ENCODE measurements at places on chromosomes 16 and 17.
A peak's percentile ranks its signal among the peaks of the same experiment; 100 is the strongest.

GRCh38 chr17:10041287-10041612 is 136.2 kb upstream of the RCVRN start:
- no peak for DNase-seq

DNA sequence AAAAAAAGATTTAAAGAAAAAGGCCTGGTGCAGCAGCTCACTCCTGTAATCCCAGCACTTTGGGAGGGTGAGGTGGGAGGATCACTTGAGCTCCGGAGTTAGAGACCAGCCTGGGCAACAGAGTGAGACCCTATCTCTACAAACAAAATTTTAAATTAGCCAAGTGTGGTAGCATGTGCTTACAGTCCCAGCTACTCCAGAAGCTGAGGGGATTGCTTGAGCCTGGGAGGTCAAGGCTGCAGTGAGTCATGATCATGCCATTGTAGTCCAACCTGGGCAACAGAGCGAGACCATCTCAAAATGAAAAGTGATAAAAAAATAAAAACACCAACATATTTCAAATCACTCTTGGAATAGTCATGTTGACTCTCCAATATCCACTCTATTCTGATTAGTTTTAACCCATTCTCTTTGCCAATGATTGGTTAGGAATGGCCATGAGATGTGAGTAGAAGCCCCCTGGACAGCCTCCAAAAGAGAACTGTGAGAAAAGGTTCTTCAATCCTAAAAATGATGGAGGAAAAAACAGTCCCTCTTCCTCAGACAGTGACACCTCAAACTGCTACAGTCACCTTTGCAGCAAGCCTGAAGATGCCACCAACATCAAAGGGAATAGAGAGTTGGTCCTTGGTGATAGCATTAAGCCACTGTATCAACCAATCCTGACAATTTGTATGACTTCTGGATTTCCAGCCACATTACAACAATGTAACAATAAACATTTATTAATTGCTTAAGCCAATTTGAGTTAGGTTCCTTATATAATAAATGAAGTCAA is 2.9 kb upstream of the KANSL1 start:
- no peak for DNase-seq

- DNase-seq = peak; percentile 31
Measured at GRCh38 chr17:28570716-28571360, 486 bp downstream of the PIGS start.

GRCh38 chr17:70869402-70870085 is 700.2 kb downstream of the KCNJ2 start:
- no peak for DNase-seq

DNA sequence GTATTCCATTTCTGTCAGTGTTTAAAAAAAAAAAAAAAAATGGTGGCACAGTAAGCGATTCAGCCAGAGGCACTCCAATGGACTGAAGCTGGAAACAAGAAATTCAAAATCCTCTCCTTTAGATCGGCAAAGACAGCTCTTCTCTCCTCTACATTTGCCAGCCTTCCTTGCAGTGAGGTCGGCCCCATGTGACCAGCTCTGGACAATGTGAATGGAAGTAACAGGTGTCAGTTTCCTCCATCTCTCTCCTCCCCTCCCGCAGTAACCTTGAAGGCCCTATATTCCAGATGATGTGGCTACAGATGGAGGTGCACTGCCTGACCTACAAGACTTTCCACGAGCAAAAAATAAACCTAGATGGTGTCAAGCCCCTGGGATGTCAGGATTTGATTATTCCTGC is 15.0 kb downstream of the CUEDC1 start:
- peak; percentile 75 for DNase-seq

GRCh38 chr17:12618557-12618956 is 47.1 kb upstream of the MYOCD start:
- no peak for DNase-seq

- DNase-seq = no peak
Measured at GRCh38 chr17:74008196-74008595, 195.3 kb upstream of the RPL38 start.

- no peak for DNase-seq
Measured at GRCh38 chr17:58184308-58184985, 8.1 kb upstream of the EPX start.

DNA sequence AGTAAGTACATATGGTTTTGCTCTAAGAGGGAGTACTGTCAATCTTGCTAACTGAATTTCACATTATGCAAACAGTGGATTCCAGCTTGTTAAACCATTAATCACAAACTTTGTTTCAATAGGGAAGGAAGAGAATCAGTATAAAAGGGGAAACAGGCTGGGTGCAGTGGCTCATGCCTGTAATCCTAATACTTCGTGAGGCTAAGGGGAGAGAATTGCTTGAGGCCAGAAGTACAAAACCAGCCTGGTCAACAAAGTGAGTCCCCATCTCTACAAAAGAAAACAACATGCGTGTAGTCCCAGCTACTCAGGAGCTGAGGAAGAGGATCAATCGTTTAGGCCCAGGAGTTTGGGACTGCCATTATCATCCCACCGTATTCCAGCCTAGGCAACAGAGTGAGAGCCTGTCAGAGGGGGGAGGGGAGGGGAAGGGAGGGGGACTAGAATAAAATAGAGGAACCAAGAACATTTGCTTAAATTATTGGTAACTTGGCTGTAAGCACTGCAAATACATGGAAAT is 65.7 kb downstream of the FBXL20 start:
- peak; percentile 28 for DNase-seq

DNA sequence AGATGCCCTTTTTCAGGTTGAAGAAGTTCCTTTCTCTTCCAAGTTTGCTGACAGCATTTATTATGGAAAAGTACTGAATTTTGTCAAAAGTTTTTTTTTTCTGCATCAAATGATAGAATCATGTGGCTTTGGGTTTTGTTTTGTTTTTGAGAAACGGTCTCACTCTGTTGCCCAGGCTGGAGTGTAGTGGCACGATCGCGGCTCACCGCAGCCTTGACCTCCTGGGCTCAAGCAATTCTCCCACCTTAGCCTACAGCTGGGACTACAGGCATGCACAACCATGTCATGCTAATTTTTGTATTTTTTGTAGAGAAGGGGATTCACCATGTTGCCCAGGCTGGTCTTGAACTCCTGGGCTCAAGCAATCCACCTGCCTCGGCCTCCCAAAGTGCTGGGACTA is 7.3 kb downstream of the CMTM4 start:
- DNase-seq = no peak

DNA sequence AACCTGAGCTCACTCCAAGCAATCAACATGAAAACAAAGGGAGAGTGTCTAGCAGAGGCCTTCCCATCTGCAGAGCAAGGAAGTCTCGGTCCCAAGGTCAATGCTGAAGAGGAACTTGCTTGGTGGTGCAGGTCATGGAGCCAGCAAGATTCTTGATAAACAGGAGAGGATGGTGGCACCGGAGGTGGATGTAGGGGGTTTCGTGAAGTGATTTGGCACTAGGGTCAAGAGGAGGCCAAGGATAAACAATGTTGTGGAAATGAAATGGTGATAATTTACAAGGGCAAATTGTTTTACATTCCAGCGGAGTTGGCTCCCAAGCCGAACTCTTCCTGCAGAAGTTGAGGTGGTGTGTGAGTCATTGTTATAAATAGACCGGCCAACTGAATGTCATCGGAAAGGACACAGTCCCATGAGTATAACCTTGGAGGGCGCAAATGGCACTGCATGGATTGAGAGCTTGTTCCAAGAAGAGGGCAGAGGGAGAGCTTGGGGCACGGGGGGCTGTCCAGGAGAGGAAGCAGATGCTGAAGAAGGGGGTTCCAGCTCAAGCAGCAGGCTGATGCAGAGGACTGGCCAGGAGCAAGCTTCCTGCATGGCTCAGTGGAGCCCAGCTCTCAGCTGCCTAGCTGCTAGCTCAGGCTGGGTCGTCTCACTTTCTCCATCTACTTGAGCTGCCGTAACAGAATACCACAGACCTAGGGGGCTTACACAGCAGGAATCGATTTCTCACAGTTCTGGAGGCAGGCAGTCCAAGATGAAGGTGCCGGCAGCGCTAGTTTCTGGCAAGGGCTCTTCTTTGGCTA is 136.6 kb downstream of the COPRS start:
- no peak for DNase-seq
